Ovary (tissue), 10 donors: ENCODE measurements at places on chromosomes 6 and 20. TPM values are rescaled to one million over a fixed set of nuclear protein-coding genes. Genes with fewer than 3 reads are reported as not detected.

DNA sequence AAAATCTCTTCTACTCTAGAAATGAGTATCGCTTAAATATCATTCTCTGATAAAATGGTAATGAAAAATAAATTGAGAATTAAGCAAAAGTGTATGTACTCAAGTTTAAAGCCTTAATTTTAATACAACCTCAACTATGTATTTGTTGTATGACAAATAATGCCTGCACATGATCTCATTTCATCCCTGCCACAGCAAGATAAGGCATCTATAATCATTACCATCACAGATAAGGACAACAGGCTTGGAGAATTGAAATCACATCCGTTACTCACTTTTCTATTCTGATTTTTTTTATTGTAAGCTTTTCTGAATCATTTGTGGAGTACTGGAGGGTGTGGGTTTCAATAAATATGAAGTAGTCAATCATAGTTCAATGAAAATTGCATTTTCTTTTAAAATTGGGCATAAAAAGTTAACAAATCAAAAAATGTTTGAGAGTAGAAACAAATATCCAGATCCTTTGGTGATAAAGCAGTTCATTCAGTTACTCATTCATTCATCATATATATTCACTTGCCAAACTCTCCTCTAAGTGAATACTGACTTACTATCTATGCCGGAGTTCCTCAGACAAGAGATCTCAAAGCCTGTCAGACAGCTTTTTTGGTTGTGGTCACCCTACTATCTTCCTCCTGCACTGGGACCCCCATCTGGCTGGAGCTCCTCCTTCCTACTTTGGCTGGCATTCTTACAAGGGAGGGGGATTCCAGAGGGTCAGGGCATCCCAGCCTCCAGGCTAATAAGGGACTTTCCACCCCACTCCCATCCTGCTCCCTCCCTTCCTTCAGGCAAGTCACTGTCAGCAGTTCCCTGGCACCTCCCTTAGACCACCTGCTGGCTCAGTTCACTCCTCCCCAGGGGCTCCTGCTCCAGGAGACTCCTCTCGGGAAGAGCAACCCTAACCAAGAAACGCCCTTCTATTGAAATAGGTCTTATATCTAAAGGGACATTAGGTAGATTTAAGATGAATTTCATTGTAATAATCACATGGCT, 118.6 kb downstream of the OGFRL1 start:
- no peak overlapping the region for H3K27ac ChIP-seq
- H3K27me3 ChIP-seq = no peaks in the 10 kb centered on the region
- no peak overlapping the region for H3K4me3 ChIP-seq
- no peak for DNase-seq

DNA sequence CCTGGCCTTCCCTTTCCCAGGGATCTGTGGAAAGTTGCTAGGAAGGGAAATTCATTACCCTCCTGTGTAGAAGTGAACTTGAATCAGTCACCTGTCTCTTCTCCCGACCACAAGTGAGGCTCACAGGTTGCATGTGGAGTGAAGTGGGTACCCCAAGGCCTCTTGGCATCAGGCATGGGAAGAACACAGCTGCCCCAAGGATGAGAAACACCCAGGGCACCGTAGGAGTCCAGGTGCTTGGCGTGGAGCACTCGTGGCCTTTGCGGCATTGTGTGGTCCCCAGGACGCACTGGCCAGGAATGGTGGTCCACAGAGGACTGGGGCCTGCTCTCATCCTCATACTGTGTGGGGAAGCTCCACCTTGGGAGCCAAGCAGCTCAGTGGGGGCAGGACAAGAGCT, 47.5 kb upstream of the VSX1 start:
- no peaks in the 10 kb centered on the region for H3K36me3 ChIP-seq
- no peaks in the 10 kb centered on the region for H3K4me1 ChIP-seq
- no peak for DNase-seq
- H3K4me3 ChIP-seq = no peak overlapping the region
- no peak overlapping the region for H3K27ac ChIP-seq

C2 gene
- polyA plus RNA-seq = 32.6 TPM

SNAI1 gene
- polyA plus RNA-seq = 0.95 TPM

KCNQ2 gene
- not detected for polyA plus RNA-seq

KIF13A gene
- 38.0 TPM for polyA plus RNA-seq

LST1 gene
- 12.2 TPM for polyA plus RNA-seq
